Inflammatory macrophage treated with lipopolysaccharide for 4 hours (primary cell): ENCODE measurements at places on chromosomes 7 and 10.

DNA sequence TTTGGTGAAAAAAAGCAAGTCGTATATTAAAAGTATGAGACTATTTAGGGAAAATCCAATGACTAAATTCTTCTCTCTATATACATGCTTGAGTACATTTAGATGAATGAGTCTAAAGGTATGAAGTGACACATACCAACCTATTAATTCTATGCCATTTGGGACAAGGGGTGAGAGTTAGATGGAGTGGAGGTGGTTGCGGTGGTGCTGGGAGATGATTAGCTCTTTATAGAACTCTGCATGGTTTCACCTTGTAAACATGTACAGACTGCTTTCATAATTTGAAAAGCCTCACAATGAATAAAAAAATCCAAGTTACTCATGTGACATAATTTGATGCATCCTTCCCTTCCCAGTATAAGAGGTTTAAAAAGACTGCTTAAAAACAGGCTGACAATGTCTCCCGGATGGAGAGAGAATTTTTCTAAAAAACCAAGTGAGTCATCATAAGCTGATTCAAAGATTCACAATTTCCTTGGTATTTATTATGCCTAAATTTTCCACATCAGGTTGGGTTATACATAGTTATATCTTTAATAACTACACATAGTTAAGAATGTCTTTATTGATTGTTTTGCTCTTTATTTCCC is 572.8 kb downstream of the REEP3 start:
- DNase-seq: no peak

GRCh38 chr7:43782768-43783555 is 24.5 kb downstream of the BLVRA start:
- no peak for DNase-seq

GRCh38 chr7:159098811-159099655 is 45.6 kb downstream of the VIPR2 start:
- no peak for DNase-seq

- DNase-seq: peak; percentile 33
Observed at GRCh38 chr7:112201839-112202238, 4.4 kb downstream of the DOCK4 start.

GRCh38 chr7:158603773-158604755 is 16.4 kb upstream of the PTPRN2 start:
- DNase-seq: no peak

DNA sequence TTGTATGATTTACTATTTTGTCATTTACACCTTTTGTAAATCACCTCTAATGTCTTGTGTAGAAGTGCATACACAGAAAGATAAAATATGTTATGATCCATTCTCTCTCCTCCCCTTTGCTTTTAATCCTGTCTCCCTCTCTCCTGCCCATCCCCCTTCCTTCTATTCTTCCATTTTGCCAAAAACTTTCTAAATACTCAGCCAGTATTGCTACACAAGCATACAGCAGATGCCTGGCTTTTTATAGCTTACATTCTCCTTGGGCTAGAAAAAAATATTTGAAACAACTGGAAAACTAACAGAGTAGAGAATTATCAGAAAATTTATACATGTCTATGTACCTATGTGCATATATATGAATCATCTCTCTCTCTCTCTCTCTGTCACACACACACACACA is 308.7 kb upstream of the BMPER start:
- no peak for DNase-seq

GRCh38 chr10:73905256-73906020 is 5.5 kb upstream of the PLAU start:
- DNase-seq: peak; percentile 88

GRCh38 chr7:140494867-140495266 is 15.6 kb upstream of the MKRN1 start:
- peak; percentile 83 for DNase-seq

DNA sequence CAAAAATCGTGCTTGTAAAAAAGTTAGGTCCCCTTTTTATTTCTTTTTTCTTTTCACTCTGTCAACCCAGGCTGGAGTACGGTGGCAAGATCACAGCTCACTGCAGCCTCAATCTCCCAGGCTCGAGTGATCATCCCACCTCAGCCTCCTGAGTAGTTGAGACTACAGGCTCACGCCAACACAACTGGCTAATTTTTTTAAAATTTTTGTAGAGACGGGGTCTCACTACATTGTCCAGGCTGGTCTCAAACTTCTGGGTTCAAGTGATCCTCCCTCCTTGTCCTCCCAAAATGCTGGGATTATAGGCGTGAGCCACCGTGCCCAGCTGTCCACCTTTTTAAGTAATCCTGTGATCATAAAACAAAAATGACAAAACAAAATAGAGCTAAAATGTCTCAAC is 19.4 kb upstream of the ARHGAP12 start:
- no peak for DNase-seq

GRCh38 chr7:69598487-69599285 is 411 bp downstream of the AUTS2 start:
- DNase-seq: peak; percentile 19

GRCh38 chr10:5078547-5079180 is 15.6 kb upstream of the AKR1C3 start:
- DNase-seq: no peak

DNA sequence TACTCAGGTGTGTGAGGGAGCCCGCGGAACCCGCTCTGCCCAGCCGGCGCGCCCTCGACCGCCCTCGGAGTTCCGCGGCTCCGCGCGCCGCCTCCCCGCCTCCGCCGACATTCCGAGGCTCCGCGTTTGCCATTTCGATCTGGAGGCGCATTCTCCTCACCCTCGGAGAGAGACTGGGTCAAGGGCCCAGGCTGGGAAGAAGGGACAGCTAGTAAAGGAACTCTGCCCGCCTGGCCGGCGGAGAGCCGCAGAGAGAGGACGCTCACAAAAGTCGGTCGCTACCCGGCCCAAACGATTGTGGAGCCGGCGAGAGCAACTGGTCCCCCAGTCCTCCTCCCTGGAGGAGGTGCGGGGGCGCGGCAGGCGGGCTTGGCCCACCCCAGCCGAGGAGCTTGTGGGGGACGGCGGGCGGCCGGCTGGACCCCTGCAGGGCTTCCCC is 74.5 kb upstream of the LEP start:
- no peak for DNase-seq

GRCh38 chr10:37865264-37865663 is 7.9 kb upstream of the ZNF248 start:
- DNase-seq: no peak

- no peak for DNase-seq
Observed at GRCh38 chr7:132207211-132207610, 369.1 kb downstream of the PLXNA4 start.

DNA sequence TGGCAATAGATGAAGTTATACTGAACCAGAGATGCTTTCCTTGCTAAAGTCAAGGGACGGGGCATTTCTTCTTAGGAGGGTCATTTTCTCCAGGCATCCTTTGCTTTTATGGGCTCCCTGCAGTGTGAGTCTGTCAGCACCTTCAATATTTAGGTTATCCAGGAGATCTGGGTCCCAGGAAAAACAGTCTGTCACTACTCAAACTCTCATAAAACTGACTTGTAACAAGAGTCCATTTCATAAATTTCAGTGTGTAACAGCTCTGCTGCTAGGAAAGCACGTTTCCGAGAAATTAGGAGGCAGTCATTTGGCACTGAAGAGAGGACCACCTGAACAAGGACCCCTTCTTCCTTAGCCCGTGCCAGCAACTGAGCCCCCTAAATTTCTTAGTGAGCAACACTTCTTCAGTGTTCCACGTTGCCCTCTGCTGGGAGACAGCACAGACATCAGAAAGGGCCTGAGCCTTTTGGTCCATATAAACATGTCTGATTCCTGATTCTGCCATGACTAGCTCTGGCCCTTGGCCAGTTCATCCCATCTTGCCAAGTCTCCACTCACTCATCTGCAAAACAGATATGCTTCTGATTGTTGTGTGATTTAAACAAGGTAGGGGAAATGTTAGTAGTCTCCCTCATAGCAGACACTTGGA is 7.2 kb downstream of the GCC1 start:
- no peak for DNase-seq

GRCh38 chr7:157292770-157293412 is 43.9 kb upstream of the DNAJB6 start:
- DNase-seq: no peak

GRCh38 chr7:38375453-38375852 is 102.0 kb upstream of the TARP start:
- no peak for DNase-seq

- DNase-seq: no peak
Observed at GRCh38 chr10:124605001-124605370, 139.2 kb downstream of the FAM53B start.

GRCh38 chr10:85193796-85194195 is 865.4 kb downstream of the CCSER2 start:
- no peak for DNase-seq

DNA sequence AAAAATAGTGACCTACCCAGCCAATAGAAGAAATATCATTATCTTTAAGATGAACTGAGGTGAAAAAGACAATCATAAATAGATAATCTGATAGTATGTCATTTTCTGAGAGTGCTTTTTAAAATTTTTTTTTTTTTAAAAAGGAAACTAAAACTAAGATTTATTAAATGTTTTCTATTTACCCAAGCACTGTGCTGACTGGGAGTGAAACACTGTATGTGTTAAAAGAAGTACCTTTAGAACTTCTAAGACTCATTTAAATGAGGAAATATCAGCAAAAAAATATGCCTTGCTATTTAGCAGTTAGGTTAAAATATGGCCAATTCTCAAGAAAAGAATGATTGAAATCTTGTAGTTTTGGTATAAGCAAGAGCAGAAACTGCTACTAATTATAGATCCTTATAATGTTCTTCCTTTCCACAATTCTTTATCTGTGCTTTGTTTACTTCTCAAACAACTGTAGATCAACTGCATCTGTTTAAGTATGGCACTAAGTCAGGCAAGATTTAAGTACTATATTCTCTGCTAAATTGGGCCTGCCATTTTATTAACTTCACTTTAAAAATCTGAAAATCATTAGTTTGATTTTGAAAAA is 39.5 kb upstream of the WNT2 start:
- no peak for DNase-seq

- no peak for DNase-seq
Observed at GRCh38 chr7:121916211-121916610, 43.2 kb downstream of the PTPRZ1 start.
